ENCODE measurements at places on chromosomes 16 and 17.

GRCh38 chr16:66904846-66905632 lies 13.6 kb downstream of the CDH16 start:
- DNase-seq, result no peak

GRCh38 chr16:12147681-12148080 lies 171.1 kb downstream of the SNX29 start:
- DNase-seq, result no peak

- DNase-seq, result no peak
These were observed 7.9 kb downstream of the SMCR8 start for GRCh38 chr17:18323007-18323406.

DNA sequence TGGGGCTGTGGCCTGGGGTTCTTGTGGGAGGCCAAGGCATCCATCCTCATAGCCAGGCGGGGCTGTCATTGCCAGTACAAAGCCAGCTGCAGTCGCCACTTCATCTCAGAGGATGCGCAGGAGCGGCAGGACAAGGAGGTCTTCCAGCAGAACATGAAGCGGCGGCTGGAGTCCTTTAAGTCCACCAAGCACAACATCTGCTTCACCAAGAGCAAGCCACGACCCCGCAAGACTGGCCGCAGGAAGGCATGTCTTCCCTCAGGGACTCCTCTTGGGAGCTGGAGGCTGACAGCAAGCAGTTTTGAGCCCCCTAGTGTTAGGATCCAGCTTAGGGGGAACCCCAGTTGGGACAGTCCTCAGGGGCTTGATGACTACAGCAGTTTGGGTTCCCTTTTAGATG lies 15.1 kb upstream of the PLEKHG4 start:
- no peak for DNase-seq

GRCh38 chr16:57178196-57178595 lies 7.6 kb downstream of the PSME3IP1 start:
- no peak for DNase-seq

GRCh38 chr17:76152591-76152990 lies 11.5 kb upstream of the FOXJ1 start:
- DNase-seq, result no peak

DNA sequence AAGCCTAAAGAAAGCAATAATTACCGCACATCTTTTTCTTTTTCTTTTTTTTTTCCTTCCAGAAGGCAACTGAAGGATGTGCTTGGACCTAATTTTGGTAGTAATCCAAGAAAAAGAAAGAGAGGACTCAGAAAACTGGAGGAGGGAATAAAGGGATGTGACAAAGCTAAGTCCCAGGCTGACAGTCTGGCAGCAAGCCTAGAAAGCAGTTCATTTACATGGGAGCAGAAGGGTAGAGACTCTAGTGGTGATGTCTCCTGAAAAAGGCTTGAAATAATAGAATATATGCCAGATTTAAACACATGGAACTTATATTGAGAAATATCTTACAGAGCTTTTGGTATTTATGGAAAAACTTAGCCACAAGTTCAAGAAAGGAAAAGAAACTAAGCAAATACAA lies 101.0 kb upstream of the SHISA6 start:
- no peak for DNase-seq

GRCh38 chr17:1412185-1413110 lies 12.4 kb upstream of the YWHAE start:
- no peak for DNase-seq

DNA sequence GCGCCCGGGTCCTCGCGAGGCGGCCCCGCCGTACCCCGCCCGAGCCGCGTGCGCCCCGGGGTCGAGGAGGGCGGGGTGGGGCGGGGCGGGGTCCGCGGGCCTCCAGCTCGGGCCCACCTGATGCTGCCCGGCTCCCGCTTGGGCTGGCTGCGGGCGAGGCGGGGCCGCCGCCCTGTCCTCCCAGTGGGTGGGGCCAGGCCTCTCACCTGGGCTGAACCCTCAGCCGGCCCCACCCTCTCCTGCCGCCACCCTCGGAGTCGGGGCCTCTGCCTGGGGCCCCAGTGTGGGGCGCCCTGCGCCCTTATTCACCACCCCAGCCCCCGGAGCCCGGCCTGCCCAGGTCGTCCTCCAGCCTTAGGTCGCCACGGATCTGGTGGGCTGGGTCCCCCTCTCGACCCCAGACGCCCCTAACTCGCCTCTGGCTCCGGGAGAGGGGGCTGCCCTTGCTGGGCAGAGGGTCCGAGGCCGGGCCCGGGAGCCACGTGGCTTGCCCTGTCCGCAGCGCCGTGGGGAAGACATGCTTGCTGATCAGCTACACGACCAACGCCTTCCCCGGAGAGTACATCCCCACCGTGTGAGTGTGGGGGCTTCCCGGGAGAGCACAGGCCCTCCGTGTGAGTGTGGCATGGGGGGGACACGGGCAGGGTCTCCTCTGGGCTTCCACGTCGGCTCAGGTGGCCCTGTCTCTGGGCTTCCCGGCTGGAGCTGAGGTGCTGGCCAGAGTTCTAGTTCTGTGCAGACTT lies 578 bp downstream of the RAC3 start:
- DNase-seq, result peak; percentile 48

DNA sequence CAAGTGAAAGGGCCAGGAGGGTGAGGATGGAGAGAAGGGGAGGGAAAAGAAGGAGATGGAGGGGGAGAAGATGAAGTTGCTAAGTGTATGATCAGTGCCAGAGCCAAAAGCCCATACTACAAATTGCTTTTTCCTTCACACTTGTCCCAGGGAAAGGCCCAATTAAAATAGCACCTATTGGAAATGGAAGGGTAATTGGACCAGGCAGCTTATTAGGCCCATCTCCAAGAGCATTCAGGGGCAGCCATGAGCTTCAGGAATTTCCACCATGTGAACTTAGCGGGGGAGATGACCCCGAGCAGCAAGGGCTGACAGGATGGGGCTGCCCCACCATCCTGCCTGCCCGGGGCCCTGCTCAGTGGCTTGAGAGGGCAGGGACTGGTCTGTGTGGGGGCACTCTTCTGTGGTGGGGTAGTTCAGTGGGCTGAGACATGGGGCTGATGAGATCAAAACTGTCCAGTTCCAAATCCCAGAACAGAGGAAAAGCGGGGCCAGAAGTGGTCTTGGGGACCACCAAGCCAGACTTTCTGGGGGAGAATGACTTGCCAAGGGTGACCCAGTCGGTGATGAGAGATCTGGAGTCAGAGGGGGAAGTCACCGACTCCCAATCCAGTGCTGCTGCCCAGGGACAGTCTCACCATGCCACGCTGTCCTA lies 27.5 kb downstream of the GOSR2 start:
- no peak for DNase-seq

GRCh38 chr16:84614073-84614459 lies 3.8 kb downstream of the COTL1 start:
- peak; percentile 20 for DNase-seq

GRCh38 chr16:1330260-1330914 lies 3.1 kb upstream of the BAIAP3 start:
- no peak for DNase-seq

GRCh38 chr16:49277386-49277742 lies 4.3 kb downstream of the CBLN1 start:
- no peak for DNase-seq

GRCh38 chr17:9968881-9969280 lies 63.8 kb upstream of the RCVRN start:
- no peak for DNase-seq

GRCh38 chr17:10196384-10196895 lies 2.0 kb downstream of the GAS7 start:
- DNase-seq, result no peak

GRCh38 chr16:2532494-2533141 lies 1.4 kb upstream of the CEMP1 start:
- DNase-seq, result peak; percentile 69

- no peak for DNase-seq
These were observed 504.2 kb upstream of the SALL1 start for GRCh38 chr16:51655249-51655648.
